NCI-H187 (cell line): ENCODE measurements at places on chromosomes 3 and 15.

GRCh38 chr3:27813255-27813654, 91.1 kb upstream of the EOMES start:
- no peak for DNase-seq

DNA sequence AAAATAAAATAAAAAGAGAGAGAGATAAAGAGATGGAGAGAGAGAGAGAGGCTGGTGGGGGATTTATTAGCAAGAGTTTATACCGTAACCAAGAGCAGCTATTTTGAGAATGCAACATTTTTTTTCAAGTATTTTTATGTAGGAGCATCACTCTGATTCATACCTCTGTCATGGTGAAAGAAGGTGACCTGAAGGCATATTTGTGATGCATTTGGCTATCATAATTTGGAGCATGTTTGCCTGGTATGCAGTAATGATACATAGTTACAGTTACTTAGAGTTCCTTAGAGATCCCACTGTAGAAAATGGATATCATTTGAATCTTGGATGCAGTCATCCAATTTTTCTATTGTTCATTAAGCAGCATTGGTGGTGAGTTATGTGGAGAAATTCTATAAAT, 1472.4 kb downstream of the SI start:
- DNase-seq: no peak

DNA sequence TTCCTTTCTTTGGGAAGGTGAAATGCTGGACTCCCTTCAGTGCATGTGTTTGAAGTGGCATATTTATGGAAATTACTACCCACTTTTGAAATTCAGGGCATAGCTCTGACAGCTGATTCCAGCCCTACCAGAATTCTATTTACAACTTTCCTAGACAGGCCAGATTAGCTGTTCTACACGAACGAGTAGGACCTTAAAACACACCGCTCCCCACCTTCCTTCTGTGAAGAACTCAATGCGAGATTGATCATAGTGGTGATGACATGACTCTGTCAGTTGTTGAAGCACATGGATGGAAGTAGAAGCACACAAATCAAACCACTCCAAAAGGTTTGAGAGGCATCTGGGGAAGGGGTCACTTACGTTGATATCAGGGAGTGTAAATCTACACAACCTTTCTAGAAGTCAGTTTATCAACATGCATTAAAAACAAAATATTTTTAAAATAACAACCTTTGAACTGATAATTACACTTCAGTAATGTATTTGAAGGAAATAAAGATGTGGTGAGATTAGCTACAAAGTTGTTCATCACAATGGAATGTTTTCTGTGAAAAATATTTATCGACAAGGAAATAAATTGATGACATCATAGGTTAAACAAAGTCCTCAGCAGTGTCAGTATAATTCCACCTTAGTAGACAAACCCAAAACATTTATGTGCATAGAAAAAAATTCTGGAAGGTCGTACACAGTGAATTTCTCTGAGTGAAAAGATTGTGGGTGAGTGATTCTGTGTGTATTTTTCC, 29.8 kb downstream of the RARB start:
- DNase-seq: no peak

GRCh38 chr15:83065431-83065830, 1.6 kb downstream of the BTBD1 start:
- no peak for DNase-seq

DNA sequence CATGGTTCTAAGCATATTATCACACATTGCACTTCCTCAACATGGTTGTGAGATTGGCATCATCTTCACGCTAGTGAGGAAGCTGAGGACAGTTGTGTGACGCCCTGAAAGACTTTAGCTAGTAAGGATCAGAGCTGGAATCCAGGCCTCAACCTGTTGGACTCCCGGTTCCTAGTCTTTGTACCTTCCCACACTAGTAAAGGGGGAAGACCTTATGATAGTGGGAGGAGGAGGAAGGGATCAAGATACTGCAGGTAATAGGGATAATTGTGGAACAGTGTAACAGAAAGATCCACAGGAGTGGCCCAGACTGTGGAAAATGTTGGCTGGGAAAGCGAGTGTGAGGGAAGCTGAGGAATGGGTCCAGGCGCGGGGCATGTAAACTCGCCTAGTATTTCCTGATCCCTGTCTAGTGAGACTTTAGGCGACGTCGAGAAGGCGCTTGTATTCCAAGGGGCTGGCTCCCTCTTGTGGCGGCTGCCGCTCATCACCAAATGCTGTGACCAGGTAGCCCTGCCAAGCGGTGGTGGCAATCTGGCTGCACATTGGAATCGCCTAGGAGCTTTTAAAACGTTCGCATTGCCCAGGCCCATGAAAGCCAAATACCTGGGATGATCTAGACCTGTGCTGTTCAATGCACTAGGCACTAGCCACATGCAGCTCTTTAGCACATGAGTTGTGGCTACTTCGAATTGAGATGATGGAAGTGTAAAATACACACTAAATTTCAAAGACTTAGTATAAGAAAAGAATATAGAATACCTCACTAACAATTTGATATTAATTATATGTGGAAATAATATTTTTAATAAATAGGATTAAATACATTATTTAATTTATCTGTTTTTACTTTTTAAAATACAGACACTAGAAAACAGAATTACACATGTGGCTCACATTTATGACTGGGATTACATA, 38.8 kb upstream of the CLDN18 start:
- DNase-seq: no peak

DNA sequence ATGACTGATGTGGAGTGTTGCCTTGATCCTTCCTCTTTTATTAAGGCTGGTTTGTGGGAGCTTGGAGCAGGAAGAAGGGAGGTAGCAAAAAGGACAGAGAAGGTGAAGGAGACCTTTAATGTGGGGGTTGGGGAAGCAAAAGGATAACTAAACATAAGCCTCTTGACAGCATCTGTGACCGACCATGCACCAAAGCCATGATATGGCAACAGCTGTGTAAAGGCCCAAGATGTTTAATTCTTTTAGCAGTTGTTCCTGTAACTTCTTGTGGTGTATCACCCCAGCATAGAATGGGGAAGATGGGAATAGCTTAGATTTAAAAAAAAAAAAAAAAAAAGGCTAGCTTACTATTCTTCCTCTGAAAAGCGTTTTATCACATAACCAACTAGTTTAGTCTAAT, 194.7 kb downstream of the KLHL25 start:
- DNase-seq: no peak

GRCh38 chr15:64503197-64503596, 42.8 kb downstream of the ZNF609 start:
- no peak for DNase-seq

DNA sequence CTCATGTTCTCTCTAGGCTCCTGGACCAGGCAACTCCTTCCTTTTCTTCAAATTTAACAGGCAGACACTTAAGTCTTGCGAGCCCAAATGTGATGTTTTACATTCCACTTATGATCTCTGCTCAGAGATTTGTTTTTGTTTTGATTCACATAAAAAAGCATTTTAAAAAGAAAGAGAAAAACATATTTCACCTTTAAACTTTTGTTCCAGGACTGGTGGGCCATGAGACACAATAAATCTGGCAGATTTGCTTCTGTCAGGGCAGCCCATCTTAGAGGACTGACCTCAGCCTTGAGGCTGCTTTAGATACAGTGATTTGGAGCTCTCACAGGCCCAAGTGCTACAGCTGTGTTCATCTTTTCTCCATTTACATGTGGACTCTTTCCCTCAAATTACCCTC, 52.0 kb downstream of the CMSS1 start:
- no peak for DNase-seq

- DNase-seq: no peak
Observed at GRCh38 chr3:188822411-188822810, 349.4 kb upstream of the TPRG1 start.
